ENCODE measurements at places on chromosomes 6 and 20. TPM values are rescaled to one million over a fixed set of nuclear protein-coding genes. Genes with fewer than 3 reads are reported as not detected.

Gene MYBL2
- 1.7 TPM for polyA plus RNA-seq

Gene RSPH9
- polyA plus RNA-seq, result 0.37 TPM

Gene EYA4
- polyA plus RNA-seq, result 30.9 TPM

Gene IL17F
- polyA plus RNA-seq, result not detected

Gene NFKBIL1
- polyA plus RNA-seq, result 5.4 TPM

Gene SLC22A23
- 0.12 TPM for polyA plus RNA-seq

Gene WFDC5
- polyA plus RNA-seq, result not detected

Gene KCNG1
- polyA plus RNA-seq, result 20.3 TPM

GRCh38 chr6:25660512-25660911, 8.5 kb downstream of the SCGN start:
- DNase-seq, result no peak

DNA sequence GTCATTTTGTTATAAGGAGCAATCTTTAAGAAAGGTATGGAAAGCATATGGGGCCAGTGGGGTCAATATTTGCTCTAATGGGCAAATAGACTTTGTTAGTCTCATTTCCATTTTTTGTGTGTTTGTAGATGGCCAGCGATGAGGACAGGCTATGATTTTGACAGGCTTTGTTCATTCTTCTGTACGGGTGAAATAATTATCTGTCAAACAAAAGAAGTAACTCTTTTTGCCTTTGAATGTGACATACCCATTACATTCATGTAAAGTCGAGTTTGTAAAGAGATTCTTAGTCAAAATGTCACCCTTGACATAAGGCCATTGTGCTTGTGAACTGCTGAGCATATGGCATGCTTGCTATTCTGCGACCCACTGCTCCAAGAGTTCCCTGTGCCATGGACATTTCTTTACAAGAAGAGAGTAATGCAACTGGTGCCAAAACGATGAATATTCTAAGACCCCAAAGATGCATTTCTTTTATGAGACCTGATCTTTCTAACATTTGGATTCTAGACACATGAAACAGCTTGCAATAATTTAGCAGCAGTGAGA, 38.2 kb upstream of the JAG1 start:
- DNase-seq, result no peak

- DNase-seq, result no peak
Observed at GRCh38 chr6:1697688-1698351, 88.1 kb downstream of the FOXC1 start.

DNA sequence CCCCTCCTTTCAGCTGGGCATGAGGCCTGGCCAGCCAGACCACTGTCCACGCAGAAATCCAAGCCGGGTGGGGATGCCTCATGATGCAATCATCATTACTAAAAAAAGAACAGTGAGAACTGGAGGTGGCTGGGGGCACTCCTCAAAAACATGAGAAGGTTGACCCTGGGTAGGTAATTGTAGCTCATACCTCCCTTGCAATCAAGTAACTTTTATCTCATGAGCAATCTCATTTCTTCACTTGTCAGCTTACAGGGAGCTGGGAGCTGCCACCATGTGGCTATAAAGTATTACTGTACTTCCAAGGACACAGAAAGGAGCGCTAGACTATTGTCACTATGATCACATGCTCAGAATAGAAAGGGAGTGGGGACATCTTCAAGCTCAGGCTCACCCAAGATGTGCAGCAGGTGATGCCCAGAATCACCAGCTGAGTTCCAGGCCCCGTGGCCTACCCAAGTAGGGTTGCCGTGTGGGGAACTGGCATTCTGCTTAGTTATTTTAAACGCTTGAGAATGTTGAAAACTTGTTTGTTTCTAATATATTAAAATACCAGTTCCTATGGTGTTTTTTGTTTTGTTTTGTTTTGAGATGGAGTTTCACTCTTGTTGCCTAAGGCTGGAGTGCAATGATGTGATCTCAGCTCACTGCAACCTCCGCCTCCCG, 3.0 kb upstream of the CDH26 start:
- DNase-seq, result no peak

- no peak for DNase-seq
Observed at GRCh38 chr6:30893001-30893591, 8.8 kb downstream of the DDR1 start.

DNA sequence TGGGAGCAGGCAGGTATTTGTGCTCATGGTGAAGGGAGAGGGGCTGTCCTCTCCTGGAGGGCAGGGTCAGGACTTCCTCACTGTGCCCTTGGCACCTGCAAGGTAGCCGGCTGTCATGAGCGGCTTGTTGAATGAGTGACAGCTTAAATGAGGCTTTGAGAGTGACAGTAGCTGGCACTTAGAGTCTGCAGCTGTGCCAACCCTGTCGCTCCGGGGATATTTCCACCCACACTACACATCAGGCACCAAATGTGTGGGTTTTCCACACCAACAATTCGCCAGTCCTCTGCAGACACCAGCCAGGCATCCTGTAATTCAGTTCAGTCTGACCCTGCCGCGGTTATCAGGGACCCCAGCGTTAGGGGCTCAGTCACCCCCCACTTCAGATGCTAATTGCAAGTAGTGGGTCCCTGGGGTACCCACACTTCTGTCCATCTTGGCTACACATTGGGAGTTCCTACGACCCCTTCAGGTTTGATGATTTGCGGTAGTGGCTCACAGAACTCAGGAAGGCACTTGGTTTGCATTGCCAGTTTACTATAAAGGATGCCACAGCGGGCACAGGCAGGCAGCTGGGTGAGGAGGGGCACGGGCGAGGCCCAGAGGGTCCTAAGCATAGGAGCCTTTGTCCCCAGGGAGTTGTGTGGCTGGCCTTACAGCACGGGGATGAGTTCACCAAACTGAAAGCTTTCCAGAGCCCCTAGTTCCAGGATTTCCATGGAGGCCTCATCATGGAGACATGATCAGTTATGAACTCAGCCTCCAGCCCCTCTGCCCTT, 9.1 kb downstream of the MTG2 start:
- no peak for DNase-seq

- DNase-seq, result no peak
Observed at GRCh38 chr20:19937651-19938420, 79.3 kb upstream of the NAA20 start.

GRCh38 chr6:34572021-34572420, 15.9 kb upstream of the SPDEF start:
- no peak for DNase-seq

DNA sequence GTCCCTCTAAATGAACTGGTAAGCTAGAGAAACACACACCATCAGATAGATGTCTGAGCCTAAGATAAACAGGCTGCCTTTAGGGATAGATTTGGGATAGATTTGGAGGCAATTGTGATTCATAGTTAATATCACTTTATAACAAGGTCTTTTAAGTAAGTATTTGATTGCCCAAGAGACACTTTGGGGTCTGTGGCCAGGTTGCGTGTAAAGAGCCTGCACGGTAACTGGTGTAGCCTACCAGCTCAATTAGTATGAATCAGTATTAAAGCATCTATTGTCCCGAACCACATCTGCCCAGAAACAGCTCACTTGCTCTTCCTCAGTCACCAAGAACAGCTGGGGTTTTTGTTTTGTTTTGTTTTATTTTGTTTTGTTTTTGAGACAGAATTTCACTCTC, 193.3 kb downstream of the SASH1 start:
- no peak for DNase-seq

DNA sequence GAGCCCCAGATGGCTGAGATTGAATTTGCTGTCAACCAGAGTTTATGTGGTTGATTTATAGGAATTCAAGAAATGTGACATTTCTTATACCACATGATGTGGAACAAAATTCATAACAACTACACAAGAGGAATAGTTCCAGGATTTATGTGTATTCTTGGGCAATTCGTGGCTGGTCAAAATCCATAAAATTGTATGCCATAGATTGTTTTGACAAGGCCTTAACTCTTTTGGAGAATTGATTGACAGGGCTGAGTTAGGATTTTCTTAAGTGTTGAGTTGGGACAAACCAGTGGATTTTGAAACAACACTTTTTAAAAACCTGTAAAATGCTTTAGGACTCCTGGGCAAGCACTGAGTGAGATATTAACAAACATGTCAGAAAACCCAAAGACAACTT, 19.4 kb upstream of the SLC2A12 start:
- no peak for DNase-seq

GRCh38 chr20:9243986-9244385, 175.1 kb downstream of the PLCB4 start:
- no peak for DNase-seq

DNA sequence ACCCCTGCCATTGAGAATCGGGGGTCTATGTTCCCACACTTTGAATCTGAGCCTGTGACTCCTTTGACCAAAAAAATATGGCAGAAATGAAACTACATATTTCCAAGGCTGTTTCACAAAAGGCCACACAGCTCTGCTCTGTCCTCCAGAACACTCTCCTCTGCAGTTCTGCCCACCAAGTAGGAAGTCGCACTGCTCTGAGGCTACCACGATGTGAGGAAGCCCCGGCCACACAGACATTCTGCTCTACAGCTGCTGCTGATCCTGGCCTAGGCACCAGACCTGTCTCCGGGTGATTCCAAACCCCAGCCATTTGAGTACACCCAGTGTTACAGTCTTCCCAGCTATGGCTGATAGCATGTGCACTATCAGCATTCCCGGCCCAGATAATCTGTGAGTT, 85.1 kb downstream of the LYRM4 start:
- DNase-seq, result no peak

DNA sequence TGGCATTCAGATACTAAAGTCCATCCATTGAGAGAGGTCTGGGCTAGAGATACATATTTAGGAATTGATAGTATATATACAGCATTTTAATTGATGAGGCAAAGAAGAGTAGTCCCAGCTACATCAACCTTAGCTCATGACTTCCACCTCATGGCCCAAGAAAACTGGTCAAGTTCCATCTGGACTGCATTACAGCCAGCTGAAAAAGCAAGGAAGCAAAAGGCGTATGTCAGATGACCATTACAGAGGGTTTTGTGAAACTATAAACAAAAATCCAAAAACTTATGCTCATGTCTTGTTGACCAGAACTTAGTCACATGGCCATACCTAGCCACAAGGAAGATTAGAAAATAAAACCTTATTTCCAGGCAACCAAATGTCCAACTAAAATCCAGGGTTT, 46.8 kb upstream of the RNF146 start:
- DNase-seq, result no peak

GRCh38 chr6:90435207-90435899, 138.7 kb upstream of the BACH2 start:
- DNase-seq, result no peak

DNA sequence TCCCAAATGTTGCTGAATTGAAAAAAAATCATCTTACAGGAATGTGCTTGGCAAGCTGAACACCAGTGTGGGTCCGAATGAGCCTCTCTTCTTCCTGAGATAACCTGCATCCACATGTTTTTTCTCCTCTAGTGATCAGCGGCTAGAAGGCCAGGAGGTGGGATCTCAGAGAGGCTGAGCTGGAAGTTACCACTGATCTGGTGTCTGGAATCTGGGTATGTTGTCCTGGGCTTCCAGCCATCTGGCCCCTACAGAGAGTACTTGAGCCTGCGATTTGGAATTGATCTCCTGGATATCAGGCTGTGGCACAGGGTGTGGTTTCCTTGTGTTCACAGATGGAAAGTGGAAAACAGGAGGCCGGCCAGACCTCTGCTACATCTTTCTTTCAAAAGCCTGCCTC, 35.9 kb downstream of the SULF2 start:
- DNase-seq, result no peak

- DNase-seq, result no peak
Observed at GRCh38 chr20:11569163-11569562, 348.5 kb upstream of the BTBD3 start.

DNA sequence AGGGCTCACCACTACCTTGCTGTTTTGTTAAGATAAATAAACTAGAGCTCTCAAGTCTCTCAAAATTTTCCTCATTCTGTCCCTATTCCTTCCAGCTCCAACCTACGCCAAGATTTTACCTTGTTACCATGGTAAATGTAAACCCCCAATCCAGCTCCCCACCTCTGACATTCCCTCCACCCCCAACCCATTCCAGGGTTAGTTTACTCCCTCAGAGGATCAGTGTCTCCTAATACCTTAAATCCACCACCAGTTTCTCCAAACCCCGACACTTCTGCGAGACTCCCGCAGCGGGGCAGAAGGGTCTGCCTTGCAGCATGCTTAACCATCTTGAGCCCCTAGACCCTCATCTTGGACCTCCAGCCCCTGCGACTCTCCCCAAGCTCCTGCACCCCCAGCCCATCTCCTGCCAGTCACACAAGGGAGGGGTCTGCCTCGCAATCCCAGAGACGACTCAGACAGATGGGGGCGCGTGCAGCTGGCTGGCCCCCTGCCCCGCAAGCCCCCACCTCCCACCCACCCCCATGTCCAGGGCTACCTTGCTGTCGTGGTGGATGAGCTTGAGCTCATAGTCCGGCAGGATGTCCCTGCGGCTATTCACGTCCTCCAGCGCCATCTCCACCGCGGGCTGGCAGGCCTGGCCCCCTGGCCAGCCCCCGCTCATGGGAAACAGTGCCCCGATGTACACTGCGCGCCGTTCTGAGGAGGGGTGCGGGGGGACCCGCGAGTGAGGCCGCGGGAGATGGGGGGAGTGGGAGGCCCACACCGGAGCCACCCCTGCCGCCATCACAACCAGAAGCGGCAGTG, 5.8 kb downstream of the GABBR1 start:
- DNase-seq, result no peak

GRCh38 chr6:26592649-26593048, 4.1 kb upstream of the ABT1 start:
- no peak for DNase-seq

- DNase-seq, result no peak
Observed at GRCh38 chr6:88614316-88614877, 349.0 kb downstream of the RNGTT start.

DNA sequence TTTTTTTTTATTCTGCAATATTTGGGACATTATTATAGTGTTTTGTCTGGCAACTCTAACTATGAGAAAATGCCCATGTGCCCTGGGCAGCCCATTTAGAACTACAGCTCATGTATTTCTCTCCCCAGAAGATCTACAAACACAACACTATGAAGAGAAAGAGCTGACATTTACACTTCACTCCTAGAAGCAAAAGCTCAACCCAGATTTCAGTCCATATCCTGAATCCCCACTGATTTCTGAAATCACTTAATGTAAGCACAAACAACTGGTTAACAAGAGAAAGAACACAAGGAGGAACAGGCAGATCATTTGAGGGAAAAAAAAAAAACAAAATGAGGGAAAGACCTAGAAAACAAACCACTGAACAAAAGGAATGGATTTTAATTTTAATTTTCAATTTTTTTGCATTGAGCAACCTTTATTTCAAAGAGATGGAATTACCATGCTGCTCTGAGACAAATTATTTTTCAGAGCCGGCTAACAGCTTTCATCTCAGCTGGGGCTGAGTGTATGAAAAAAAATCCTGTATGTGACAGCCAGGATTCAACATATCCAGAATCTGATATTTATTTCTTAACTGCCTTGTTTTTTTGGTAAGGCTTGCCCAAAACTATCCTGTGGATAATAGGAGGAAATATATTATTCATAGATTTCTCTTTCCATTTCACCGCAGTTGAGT, 32.5 kb downstream of the KIAA0319 start:
- no peak for DNase-seq

GRCh38 chr20:41308726-41309413, 8.7 kb downstream of the ZHX3 start:
- no peak for DNase-seq

- DNase-seq, result no peak
Observed at GRCh38 chr20:41395667-41396664, 29.3 kb upstream of the EMILIN3 start.

GRCh38 chr6:169312658-169313346, 59.2 kb upstream of the THBS2 start:
- DNase-seq, result no peak

GRCh38 chr6:32700391-32701040, 34.1 kb upstream of the HLA-DQB1 start:
- peak; percentile 6 for DNase-seq

Measured in AG04450 (cell line).